Hepatocyte (in vitro differentiated cells): ENCODE measurements at places on chromosomes 3 and 15.

DNA sequence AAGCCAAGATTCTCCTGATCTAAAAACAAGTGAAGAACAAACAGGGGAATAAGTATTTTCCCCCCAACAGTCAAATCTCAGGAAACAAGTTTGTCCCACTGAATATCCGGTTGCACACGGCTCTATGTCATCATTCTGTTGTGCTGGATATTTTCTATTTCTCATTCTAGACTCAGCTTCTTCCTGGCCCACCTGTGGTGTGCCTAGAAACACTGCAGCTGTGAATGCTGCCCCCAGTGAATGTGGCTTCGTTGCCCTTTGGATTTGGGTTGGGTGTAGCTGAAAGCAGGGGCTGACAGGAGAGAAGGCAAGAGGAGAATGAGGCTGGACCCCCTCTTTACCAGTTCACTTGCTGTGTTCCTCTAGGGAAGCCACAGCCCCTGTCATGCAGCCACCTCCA, 181.2 kb upstream of the PROK2 start:
- no peak for DNase-seq

- DNase-seq = no peak
Measured at GRCh38 chr3:36862076-36862755, 82.6 kb downstream of the TRANK1 start.

DNA sequence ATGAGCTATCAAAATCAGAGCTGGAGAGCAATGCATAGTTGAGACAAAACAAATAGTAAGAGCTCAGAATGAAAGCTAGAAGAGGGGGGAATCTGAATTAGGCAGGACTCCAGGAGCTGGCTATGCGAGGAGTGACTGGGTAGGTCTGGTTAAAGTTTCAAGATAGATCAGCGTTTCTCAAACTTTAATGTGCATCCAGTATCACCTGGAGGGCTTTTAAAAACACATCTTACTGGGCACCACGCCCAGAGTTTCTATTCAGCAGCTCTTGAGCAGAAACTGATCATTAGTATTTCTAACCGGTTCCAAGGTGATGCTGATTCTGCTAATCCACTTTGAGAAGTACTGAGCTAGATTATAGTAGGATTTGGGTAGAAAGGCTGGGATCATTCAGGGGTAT, 96.2 kb upstream of the ACP3 start:
- no peak for DNase-seq

- DNase-seq = no peak
Measured at GRCh38 chr3:188780193-188781147, 391.3 kb upstream of the TPRG1 start.

DNA sequence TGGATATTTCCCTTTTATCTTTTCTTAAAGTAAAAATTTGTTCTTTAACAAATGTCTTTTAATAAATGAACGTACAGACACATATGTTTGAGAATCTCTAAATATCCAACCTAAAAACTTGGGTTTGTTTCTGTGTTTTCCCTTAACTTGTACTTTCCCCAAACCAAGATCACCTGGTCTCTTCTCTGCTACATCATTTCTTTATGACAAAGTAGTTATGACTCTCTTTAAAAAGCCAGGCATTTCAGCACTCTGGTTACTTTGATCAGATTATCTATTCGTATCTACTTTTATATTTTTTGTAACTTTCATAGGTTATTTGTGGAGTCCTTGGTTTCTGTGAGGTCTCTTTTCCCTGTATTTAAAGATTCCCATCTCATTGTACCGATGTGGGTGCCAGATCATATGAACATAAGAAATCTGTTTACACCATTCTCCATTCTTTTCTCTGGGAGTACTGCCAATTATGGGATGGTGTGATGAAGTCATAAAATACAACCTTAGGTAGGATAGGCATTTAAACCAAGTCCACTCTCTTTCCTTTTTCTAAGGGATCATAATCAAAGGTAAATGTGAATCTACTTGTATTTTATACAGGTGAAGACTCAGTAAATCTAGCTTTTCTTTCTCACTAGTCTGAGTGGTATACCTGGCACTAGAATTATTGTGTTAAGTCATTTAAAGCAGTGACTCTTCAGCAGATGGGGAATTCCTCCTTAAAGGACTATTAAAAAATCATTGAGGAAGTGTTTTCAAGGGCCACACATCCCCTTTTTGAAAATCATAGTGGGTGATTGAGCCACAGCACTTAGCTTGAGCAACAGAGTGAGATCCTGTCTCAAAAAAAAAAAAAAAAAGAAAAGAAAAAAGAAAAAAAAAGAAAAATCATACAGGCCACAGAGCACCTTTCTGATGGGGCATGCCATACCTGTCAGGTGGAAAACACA, 12.4 kb upstream of the NFKBIZ start:
- no peak for DNase-seq

DNA sequence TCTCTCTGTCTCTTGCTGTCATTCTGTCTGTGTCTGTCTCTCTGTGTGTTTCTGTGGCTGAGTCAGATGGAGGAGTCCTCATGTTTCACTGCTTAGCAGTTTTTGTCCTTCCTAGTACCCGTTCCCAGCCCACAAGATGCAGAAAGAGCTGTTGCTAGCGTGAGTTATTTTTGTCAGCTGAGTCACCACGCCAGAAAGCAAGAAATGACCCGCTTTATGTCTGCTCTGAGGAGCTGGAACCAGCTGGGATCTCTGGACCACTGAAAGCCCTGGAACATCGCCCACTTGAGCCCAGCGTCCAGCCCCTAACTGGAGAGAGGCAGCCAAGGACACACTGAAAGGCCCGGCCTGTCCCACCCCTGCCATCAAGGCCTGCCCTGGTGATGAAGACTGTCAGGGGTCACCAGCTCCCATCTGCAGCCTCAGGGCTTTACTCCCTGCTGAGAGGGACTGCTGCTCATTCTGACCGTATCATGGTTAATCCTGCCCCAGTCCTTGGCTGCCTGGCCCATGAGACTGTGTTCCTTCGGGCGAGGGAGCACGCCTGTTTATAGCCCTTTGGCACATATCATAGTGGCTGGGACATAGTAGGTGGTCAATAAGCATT, 101.7 kb upstream of the TPM1 start:
- peak; percentile 65 for DNase-seq

GRCh38 chr15:25770618-25771337, 92.3 kb downstream of the ATP10A start:
- no peak for DNase-seq

- no peak for DNase-seq
Measured at GRCh38 chr3:4756057-4756775, 223.0 kb upstream of the BHLHE40 start.

GRCh38 chr15:98835876-98836275, 171.7 kb downstream of the PGPEP1L start:
- no peak for DNase-seq

GRCh38 chr3:61928776-61929314, 367.5 kb downstream of the PTPRG start:
- no peak for DNase-seq

GRCh38 chr3:133655731-133656515, 5.8 kb downstream of the TOPBP1 start:
- DNase-seq = no peak

DNA sequence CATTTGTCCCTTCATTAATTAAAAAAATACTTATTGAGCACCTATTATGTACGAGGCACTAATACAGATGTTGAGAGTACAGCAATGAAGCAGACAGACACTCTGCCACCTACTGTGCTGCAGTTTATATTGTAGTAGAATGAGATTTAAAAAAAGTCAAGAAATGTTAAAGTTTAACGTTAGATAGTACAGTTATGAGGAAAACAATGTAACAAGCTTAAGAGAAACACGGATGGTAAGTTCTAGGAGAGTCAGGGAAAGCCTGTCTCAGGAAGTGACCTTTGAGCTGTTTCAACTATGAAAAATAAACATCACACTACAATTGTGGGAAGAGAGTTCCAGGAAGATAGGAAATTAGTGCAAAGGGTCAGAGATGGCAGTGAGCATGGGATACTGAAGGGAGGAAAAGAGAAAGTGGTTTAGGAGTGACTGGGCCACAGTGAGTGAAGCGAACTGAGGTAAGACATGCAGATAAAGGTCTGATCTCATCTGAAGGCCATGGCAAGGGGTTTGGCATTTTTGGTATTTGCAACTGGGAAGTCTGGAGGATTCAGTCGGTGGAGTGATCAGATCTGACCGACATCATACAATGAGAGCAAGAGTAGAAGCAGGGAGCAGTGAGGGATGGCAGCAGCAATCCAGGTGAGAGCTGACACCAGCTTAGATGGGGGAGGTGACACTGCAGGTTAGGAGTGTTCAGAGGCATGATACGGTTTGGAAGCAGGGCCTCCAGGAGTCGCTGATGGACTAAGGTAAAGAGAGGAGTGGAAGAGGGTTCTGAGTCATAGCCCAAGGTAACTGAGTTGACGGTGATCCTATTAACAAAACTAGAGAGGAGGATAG, 28.5 kb downstream of the PLSCR4 start:
- peak; percentile 54 for DNase-seq

GRCh38 chr3:188824566-188824965, 347.2 kb upstream of the TPRG1 start:
- DNase-seq = no peak

DNA sequence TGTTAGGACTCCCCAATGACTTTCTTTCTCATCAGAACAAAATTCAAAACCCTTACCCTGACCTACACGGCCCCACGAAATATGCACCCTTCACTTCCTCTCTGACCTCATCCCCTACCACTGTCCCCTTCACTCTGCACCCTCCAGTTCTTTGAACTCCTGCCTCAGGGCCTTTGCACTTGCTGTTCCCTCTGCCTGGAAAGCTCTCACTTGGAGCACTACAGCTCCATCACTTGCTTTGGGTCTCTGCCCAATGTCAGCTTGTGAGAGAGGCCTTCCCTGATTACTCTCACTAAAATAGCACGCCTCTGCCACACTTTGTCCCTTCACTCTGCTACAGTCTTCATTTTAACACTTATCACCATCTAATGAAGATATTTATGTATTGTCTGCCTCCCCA, 32.8 kb upstream of the SMAD3 start:
- DNase-seq = no peak

DNA sequence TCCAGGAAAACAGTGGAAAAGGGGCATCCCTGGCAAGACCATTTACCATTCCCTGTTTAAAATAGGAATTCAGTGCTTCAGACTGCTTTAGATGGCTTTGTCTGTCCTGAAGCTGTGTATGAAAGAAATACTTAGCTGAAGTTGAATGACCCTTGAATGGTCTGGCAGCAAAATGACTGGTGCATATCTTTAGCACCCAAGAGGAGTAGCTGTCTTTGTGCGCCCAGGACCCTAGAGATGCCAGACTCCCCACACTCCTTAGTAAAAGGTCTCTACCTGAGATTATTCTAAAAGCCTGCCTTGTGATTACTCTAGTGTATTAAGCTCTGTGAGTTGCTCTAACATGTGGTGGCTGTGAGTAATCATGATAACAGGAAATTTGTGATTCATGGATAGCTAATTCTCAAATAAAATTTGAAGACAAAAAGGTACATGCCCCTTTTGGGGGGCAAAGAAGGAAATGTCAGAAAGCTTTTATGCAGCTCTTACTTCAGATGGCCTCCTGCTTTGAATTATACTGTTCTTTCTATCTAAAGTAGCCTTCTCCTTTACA, 3.2 kb downstream of the MAPKBP1 start:
- DNase-seq = no peak

DNA sequence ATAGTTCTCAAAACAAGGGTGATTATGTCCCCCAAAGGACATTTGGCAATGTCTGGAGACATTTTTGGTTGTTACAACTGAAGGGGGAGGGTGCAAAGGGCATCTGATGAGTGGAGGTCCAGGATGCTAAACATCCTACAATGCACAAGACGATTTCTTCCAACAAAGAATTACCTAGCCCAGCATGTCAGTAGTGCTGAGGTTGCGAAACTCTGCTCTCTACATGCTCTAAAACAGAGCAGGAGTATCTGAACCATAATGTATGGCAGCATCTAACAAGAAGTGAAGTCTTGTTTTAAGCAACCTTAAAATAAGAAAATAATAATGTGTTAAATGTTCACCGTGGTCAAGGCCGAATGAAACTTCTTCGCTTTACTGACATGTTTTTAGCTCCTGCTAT, 7.0 kb downstream of the GYG1 start:
- DNase-seq = no peak

DNA sequence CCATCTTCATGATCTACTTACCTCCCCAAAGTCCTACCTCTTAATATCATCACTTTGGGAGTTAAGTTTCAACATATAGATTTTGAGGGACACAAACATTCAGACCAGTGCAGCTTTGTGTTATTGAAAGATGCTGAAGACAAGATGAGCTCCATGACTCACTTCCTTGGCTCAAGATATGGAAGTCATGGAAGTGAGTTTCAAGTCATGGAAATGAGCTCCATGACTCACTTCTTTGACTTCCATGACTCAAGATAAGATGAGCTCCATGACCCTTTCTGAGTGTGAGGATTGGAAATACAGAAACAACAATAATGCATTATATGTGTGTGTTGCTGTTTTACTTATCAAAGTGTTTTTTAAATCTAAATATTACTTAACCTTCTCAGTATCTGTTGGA, 170.2 kb upstream of the TPRG1 start:
- no peak for DNase-seq

DNA sequence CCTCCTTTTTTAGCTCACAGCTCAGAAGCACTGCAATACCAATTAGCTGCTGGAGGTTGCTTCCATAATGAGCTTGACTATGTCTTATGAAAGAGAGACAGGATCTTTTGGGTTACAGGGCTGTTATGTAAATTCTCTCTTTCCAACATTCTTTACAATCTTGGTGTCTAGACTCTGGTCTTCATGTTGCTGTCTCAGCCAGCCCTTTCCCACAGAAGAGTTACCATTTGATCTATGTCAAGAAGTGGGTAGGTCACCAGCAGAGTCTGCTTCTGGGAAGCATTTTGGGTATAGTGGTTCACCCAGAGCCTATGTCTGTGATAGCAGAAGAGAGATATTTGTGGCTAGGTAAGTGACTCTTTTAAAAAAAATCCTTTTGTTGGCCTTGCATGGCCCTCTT, 234.5 kb downstream of the SATB1 start:
- DNase-seq = no peak

- DNase-seq = no peak
Measured at GRCh38 chr3:67349551-67350174, 304.7 kb downstream of the SUCLG2 start.

DNA sequence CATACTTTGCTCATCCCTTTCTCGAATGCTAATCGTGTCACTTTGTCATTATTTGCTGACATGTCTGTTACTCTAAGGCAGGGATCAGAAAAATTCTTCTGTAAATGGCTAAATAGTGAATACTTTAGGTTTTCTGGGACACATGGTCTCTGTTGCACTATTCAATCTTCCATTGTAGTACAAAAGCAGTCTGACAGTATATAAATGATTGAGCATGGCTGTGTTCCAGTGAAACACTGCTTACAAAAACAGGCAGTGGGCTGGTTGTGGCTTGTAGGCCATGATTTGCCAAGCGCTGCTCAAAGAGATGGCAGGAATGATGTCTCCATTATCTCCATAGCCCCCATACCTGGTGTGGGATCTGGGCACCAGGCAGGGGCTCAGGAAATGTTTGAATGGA, 45.6 kb downstream of the TMEM266 start:
- no peak for DNase-seq

DNA sequence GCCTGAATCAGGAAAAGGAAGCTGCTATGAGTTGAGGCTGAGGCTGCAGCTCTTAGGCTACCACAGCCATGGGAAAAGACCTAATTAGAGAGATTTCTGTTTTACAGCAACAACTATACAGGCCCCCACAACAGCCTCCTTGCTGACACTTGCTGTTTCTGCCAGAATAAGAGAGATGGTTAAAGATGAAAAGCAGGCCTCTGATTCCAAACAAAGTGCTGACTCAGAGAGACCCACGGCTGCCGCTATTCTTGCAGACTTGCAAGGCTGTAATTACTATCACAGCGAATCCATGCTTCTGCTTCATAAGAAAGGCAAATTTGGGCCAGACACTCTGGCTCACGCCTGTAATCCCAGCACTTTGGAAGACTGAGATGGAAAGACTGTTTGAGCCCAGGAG, 41.8 kb downstream of the MCF2L2 start:
- DNase-seq = peak; percentile 37
